ENCODE measurements at places on chromosomes 3 and 15.

DNA sequence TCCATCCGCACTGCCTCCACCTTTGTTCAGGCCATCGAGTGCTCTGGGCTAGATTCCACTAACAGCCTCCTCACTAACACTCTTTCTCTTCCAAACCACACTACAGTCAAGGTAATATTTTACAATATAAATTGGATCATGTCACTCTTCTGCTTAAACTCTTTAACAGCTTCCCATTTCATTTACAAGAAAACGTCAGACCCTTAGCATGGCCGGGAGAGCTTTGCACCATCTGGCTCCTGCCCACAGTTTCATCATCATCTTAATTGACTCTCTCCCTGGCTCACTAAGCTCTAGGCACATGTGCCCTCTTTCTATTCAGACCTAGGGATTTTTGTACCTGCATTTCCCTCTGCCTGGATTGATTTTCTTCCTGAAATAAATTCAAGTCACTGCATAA, 354.7 kb downstream of the FGF12 start:
- no peak for DNase-seq

DNA sequence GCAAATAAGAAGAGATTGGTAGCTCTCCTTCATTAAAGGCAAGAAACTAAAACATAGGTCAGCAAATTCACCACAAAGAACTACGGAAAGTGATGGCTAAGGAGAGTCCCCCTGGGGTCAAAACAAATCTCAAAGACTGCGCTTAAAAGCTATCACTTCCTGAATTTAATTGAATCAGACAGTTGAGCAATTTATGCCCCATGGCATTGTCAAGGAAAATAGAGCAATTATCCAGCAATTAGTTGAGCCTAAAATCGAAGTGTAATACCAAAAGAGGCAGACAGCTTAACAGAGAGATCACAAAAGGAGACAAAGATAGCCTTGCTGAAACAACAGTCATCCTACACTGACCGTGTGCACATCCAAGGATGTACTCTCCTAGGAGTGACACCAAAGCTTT, 74.4 kb upstream of the SCN10A start:
- no peak for DNase-seq

DNA sequence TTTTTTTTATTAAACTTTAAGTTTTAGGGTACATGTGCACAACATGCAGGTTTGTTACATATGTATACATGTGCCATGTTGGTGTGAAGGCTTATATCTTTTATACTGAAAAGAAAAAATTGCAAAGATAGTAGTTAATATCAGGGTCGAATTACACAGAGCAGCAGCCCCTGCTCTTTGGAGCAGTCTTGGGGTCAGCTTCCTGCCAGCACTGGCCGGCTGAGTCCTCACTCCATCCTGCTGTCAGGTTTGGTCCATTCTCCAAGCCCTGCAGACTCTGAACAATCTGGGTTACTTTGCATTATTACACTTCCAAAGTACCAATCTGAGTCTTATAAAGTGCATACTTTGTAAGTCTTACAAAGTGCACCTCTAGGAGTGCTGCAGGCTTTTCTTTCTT, 66.0 kb downstream of the COL8A1 start:
- DNase-seq = no peak

DNA sequence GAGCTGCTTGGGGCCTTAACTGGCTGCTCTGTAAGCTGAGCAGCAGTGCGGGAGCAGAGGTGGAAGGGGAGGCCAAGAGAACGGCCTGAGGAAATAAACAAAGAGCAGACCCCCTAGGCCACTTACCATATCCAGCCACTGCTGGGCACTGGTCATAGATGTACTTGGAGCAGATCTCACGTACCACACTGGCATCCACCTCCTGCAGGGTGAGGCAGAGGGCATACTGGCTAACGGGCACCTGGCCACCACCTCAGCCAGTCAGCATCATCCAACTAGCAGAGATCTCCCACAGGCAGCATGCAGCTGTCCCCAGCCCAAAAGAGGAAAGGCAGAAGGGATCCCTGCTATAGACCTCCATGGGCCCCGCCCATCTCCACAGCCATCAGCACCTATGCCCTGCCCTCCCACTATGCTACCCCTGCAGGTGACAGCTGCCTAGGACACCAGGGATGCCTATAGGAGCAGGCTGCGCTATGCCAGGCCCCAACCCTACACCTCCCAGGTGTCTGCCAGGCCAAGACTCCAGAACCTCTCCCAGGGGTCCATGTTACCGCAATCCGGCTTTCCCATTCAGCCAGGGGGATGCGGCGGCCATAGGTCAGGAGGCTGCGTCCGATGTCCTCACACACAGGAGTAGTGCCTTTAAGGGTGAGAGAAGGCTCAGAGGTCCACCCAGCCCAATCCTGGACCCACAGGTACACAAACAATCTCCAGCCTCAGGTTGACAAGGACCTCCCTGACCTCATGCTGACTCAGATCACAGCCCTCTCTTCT, 4.6 kb upstream of the COL7A1 start:
- DNase-seq = no peak

GRCh38 chr15:76024021-76024768, 12.0 kb upstream of the NRG4 start:
- no peak for DNase-seq

DNA sequence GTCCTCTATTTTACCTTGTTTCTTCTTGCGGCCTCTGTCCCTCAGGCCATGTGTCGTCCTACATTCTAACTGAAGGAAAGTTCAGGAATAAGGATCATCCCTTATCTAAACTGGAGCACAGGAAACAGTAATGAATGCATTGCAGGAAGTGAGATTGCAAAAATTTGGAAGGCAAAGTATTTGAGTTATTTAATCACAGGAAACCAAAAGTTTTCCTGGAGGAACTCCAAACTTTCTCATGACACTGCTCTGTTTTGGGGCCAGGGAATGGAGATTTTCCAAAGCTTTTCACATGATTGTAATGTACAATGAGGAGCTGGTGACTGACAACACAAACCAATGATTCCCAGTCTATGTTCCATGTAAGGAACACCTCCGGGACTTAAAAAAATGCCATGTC, 57.8 kb upstream of the PLSCR4 start:
- DNase-seq = no peak
